ENCODE measurements at places on chromosomes 13 and 19. TPM values are rescaled to one million over a fixed set of nuclear protein-coding genes. Genes with fewer than 3 reads are reported as not detected.

DNA sequence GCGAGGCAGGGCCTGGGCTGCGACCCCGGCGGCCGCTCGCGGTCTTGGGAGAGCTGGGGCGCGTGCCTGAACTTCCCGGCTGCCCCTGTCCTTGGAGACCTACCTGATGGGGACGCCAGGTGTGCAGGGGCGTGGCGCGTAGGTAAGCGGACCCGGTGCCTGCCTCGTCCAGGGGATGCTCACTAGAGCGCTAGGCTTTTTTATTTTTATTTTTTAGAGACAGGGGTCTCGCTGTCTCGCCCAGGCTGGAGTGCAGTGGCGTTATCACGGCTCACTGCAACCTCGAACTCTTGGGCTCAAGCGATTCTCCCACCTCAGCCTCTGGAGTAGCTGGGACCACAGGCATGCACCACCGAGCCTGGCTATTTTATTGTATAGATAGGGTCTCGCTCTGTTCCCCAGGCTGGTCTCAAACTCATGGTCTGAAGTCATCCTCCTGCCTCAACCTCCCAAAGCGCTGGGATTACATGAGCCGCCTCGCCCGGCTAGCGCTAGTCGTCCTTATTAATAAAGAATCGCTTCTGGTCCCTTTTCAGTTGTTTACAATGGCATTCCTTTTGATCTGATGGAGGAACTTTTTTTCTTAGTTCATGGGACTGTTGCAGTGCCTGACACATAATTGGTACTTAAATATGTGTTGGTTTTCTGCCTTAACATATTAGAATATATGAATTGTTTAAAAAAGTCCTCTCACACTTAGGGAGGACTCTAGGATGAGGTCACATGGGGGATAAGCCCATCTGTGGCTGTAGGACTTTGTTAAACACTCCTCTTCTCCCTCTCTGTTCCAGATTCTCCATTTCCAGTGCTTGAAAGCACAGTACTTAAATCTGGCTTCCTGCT is 812 bp downstream of the DPY19L3 start:
- DNase-seq = peak; percentile 24

GRCh38 chr13:95492044-95492801 is 60.3 kb upstream of the CLDN10 start:
- no peak for DNase-seq

- DNase-seq = no peak
These were observed 2.9 kb upstream of the RCBTB2 start for GRCh38 chr13:48535766-48536165.

GRCh38 chr13:109738298-109738746 is 48.1 kb downstream of the IRS2 start:
- no peak for DNase-seq

- DNase-seq = peak; percentile 69
These were observed 14.7 kb downstream of the TLE5 start for GRCh38 chr19:3047496-3048189.

GRCh38 chr19:19232261-19232721 is 20.5 kb downstream of the NCAN start:
- DNase-seq = no peak

GRCh38 chr19:51761696-51762095 is 716 bp downstream of the FPR2 start:
- DNase-seq = no peak

DNA sequence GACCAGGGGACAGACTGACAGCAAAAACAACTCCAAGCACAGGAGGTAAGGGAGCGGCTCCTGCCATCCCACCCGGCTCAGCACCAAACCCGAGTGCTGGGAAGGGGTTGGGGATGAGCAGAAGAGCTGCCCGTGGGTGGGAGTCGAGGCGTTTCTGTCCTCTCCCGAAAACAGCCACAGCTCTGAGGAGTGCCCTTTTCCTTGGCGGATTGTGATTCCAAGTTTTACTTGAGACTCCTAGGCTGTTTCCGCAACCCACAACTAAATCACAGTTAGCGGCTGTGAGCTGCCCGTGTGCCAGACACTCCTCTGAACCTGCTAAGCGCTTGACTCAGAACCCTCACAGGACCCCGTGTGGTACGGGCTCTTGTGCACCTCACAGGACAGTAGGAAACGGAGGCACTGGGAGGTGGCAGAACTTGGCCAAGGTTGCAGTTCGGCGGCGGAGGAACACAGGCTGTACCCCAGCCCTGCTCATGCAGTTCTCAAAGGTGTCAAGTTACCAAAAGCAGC is 21.4 kb downstream of the CFAP97D2 start:
- peak; percentile 19 for DNase-seq

- DNase-seq = peak; percentile 3
These were observed 12.3 kb downstream of the ATP7B start for GRCh38 chr13:51998723-51999509.

DNA sequence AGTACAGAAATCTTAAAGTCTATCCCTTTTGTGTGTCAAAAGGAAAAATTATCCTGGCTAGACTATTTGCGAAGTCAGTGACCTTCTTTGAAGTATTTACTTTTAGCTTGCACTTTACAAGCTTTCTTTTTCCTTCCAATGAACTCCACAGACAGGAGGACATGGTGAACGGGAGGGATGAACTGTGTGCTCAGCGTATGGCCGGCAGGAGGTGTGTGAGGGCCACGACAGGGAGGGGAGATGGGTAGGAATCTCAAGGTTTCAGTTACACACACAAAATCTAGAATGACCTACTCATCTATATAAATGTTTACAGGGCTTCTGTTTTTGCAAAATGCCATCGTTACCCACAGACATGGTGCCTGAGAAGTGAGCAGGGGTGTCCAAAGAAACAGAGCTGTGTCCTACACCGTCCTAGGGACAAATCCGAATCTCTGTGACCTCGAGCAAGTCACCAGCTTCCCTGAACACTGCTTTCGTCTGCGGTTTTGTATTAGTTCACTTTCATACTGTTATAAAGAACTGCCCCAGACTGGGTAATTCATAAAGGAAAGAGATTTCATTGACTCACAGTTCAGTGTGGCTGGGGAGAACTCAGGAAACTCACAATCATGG is 537.2 kb downstream of the LIG4 start:
- DNase-seq = no peak

DNA sequence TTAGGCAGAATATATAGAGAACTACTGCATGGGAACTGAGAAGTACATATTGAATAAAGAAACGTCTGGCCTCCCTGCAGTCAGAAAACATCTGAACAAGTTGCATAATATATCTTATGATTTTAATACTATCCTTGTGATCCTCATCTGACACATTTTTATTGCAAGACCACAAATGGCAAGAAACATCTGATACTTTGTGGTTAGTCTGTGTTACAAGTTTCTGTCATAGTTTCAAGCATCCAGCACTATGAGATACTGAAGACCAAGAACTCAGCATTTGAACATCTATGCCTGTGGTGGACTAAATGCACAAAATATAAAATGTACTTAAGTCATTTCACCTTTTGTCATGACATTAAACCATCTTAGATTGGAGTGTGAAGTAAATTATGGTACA is 1175.8 kb upstream of the MIR17HG start:
- DNase-seq = no peak

DNA sequence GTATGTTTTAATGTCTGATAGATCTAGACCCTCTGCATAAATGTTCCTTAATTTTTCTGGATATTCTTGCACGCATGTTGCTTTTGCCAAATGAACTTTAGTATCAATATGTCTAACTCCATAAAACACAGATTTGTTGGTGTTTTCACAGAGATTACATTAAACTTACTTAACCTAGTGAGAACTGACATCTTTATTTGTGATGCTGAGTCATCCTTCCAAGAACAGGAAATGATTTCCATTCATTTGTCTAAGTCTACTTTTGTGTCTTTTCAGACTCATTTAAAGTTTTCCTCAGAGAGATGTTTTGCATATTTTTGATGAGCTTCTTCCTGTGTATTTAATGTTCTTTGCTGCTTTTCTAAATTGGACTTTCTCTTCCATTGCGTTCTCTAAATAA is 184.0 kb downstream of the SLC7A1 start:
- DNase-seq = peak; percentile 6

- DNase-seq = peak; percentile 87
These were observed 502.7 kb downstream of the UQCRFS1 start for GRCh38 chr19:28710278-28710677.

GRCh38 chr13:50928102-50928501 is 18.5 kb downstream of the RNASEH2B start:
- no peak for DNase-seq

DNA sequence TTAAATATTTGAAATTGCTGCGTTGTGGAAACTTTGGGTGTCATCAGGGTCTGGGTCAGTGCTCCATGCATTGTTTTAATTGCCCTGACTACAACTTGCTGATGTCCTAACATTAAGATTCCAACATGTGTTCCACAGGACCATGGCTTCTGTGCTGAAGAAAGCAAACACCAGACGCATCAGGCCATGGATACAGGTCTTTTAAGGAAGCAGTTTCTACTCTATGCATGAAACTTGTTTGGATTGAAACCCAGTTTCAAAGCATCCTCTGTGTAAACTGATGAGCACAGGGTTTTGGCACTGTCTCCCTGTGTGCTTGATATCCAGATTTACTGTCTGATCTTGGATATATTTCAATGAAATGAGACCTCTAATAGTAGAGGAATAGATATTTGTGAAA is 328.4 kb upstream of the SLC10A2 start:
- DNase-seq = no peak

- DNase-seq = no peak
These were observed 45.3 kb downstream of the ACTN4 start for GRCh38 chr19:38692458-38693379.

- DNase-seq = no peak
These were observed 9.2 kb upstream of the ZNF761 start for GRCh38 chr19:53422551-53422950.

GRCh38 chr19:23784274-23784673 is 25.6 kb upstream of the ZNF681 start:
- no peak for DNase-seq

- DNase-seq = no peak
These were observed 6.9 kb downstream of the KANK3 start for GRCh38 chr19:8336072-8336569.

DNA sequence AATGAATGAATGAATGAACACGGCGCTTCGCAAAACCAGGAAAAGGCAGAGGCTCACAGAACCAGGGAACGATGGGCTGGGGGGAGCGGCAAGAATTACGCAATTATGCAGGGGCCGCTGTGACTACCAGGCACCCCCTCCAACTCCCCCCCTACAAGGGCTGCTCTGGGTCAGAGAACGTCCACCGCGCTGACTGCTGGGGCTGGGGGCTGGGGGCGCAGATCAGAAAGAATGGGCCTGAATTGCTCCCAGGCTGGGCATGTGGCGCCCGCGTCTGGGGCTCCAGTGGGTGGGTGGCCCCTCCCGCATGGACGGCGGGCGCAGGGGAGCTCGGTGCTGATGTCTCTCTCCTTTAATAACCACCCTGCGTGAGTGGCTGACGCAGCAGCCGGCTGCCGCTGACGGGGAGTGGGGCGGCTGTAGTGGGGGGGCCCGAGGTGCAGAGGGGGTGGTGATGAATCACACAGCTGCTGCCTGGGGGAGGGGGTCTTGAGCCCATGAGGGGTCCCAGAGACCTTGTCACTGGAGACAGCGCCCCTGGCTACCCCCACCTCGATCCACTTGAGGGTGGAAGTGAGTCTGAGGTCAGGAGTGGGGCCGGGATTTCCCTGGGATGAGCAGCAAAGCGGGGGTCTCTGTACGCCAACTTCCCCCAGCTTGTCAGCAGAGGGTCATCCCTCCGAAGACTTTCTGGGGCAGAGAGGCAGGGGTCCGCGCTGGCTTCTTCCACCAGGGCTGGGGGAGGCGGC is 1.5 kb upstream of the CIRBP start:
- no peak for DNase-seq

GRCh38 chr19:35888398-35888797 is 11.9 kb downstream of the NFKBID start:
- no peak for DNase-seq

DNA sequence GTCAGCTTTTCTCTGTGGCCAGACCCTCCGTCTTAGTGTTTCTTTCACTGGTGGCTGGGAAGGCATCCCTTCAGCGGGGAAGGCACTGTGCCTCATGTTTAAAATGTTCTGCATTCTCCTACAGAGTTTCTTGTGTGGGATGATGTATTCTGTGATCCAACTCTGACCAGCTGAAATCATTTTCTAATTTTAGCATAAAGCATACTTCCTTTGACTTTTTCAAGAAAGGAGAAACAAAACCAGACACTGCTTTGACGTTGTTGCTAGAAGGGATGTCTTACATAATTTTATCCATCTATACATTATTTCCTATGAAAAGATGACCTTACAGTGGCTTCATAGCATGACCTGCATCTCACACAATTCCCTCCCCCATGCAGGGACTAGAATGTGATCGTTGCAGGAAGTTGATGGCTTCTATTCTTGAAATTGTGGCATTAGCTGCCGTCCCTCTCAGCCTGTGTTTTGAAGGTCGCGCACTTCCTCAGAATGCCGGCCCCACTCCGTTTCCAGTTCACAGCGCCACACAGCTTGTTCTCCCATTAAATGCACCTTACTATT is 38.6 kb upstream of the TEX29 start:
- DNase-seq = peak; percentile 57

GRCh38 chr13:84896128-84896527 is 903.1 kb downstream of the SLITRK6 start:
- DNase-seq = peak; percentile 68

DNA sequence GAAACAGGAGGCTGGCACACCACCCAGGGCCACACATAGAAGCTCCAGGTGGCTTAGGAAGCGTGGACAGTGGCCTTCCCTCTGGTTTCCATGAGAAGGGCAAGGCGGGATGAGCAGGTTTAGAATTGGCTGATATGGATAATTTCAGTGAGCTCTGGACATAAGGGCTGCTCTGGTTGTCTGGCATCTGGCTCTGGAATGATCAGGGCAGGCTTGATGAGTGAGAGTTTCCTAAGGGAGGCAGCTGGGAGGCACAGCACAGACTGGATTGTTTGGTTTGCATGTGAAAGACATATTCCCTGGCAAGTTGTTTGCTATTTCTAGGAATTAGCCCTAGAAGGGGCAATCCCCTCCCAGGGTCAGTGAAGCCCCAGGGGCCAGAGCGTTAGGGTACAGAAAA is 129.5 kb downstream of the ATP8A2 start:
- no peak for DNase-seq

DNA sequence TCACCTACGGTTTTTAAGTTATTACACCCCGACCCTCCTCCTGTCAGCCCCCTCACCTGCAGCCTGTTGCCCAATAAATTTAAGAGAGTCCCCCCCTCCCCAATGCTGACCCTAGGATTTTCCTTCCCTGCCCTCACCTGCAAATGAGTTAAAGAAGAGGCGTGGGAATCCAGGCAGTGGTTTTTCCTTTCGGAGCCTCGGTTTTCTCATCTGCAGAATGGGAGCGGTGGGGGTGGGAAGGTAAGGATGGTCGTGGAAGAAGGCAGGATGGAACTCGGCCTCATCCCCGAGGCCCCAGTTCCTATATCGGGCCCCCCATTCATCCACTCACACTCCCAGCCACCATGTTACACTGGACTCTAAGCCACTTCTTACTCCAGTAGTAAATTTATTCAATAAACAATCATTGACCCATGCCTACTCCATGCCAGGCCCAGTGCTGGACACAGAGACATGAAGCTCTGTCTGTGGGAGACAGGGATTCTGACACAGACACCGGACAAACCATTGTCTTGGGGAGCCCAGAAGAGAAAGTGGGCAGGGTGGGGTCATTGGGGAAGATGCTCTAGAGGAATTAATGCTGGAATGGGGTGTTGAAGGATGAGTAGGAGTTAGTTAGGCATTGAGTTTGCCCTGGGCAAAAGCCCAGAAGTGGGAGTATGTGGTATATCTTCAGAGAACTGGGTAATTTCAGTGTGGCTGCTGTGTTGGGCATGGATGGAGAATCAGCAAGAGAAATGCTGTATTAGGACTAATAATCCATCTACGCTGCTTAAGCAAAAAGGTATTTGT is 19.2 kb downstream of the CKM start:
- DNase-seq = no peak

The CYSLTR2 gene
- total RNA-seq = not detected

The ACER1 gene
- total RNA-seq = not detected

The CRLF1 gene
- 69.1 TPM for total RNA-seq

The RNU6-9 gene
- total RNA-seq = not detected

The ONECUT3 gene
- total RNA-seq = not detected

Measured in fibroblast of the aortic adventitia (primary cell).